ENCODE measurements at places on chromosomes 7 and 10.

- DNase-seq: no peak
Observed at GRCh38 chr10:34627331-34627730, 187.8 kb downstream of the PARD3 start.

DNA sequence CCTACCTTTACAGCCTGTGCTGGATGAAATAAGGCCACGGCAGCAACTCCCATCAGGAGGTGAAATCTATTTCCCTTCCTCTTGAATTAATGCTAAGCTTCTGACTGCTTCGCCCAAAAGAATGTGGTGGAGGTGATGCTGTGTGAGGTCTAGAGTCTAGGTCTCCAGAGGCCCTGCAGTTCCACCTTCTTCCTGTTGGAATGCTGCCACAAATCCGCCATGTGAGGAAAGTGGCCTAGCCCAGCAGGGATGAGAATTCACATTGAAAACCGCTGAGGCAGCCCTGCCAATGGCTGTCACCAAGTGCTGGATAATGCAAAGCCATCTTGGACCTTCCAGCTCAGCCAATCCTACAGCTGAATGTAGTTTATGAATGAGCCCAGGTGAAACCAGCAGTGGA is 28.0 kb downstream of the RHOBTB1 start:
- no peak for DNase-seq

DNA sequence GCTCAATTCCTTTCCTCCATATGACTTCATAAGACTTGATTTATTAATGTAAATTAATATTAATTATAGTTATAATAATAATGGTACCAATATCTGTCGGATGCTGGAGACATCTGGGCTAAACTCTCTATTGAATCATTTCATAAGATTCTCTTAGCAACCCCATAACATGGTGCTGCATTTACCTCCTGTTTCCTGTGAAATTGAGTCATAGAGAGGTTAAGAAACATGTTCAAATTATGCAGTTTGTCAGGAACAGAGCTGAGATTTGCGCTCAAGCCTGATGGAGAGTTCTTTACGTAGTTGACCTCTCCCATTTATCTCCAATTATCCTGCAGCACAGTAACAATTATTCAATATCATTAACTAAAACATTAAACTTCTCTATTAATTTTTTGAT is 621.8 kb upstream of the FZD8 start:
- DNase-seq: no peak

- DNase-seq: peak; percentile 51
Observed at GRCh38 chr7:5424749-5425506, 1.3 kb upstream of the TNRC18 start.

DNA sequence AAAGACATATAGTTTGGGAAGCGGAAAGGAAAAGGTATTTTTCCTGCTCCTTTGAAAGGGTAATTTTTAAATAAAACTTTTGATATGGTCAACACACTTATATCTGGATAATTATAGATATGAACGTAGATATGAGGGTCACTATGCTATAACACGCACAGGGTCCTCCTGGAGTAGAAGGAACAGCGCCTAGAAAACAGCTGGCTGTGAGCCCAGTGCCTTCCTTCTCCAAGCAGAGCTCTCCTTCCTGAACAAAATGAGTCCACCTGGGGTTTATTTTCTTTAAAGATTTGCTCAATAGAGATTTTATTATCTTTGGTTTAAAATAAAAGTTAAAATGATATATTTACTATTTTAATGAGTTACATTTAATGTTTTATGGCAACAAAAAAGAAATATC is 13.1 kb downstream of the STEAP1 start:
- no peak for DNase-seq

- DNase-seq: no peak
Observed at GRCh38 chr10:24869354-24870015, 82.9 kb downstream of the PRTFDC1 start.

- DNase-seq: no peak
Observed at GRCh38 chr7:48454750-48455192, 283.5 kb downstream of the ABCA13 start.

DNA sequence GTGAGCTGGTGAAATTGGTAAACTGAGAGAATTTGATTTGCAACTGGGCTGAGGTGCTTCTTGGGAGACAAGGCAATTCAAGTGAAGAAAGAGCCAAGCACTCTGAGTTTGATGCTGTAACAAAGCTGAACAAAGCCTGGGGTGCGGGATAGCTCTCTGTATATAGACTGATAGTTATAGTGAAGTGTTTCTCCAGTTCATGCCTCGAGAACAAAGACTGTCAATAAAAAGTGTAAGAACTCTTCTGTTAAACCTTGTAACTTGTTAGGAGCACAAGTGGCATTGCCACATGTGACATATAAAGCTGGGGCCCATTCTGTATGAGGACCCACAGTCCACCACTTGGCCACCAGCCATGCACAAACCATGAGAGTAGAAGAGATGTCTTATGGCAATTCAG is 11.3 kb upstream of the PNPLA8 start:
- DNase-seq: no peak

GRCh38 chr7:152597507-152597906 is 78.4 kb downstream of the XRCC2 start:
- no peak for DNase-seq

DNA sequence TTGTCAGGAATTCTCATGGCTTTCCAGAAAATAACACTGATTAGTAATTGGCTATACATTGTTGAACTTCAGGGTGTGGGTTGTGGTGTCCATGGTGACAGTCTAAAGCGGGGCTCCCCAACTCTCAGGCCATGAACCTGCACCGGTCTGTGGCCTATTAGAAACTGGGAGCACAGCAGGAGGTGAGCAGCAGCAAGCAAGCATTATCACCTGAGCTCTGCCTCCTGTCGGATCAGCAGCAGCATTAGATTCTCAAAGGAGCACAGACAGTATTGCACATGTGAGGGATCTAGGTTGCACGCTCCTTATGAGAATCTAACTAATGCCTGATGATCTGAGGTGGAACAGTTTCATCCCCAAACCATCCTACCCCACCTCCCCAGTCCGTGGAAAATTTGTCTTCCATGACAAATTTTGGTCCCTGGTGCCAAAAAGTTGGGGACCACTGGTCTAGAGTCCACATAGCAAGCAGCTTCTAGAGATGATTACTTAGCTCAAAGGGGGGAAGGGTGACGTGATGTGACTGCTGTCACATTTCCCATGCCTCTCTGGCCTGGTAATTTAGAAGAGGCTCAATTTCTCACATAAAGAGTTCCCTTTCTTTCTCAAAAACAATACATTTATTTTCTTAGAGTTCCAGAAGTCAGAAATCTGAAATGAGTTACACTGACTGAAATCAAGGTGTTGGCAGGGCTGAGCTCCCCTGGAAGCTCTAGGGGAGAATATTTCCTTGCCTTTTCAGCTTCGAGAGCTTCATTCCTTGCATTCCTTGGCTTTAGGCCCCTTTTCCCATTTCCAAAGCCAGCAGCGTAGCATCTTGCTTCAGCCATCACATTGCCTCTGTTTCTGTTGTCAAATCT is 17.6 kb upstream of the FAM221A start:
- no peak for DNase-seq

DNA sequence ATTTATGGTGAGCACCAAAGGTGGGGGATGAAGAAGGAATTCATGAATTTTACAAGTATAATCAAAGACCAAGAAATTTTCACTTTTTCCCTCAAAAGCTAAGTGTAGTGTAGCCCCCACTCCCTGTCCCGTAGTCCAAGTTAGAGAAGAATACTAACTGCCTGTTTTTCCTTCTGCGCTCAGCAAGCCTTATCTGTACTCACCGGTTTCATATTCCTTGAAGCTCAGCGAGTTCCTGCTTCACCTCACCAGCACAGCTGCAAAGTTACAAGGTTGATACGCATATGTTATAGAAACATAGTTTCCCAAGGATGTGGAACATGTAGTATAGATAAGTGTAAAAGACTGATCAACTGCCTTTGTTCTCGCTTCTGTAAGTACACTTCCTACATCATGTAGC is 16.0 kb upstream of the ZNF33B start:
- no peak for DNase-seq

GRCh38 chr7:106010866-106011265 is 47.8 kb downstream of the CDHR3 start:
- DNase-seq: no peak

- no peak for DNase-seq
Observed at GRCh38 chr10:127125331-127125730, 71.1 kb downstream of the INSYN2A start.

- DNase-seq: no peak
Observed at GRCh38 chr10:51707821-51708424, 8.5 kb upstream of the CSTF2T start.

DNA sequence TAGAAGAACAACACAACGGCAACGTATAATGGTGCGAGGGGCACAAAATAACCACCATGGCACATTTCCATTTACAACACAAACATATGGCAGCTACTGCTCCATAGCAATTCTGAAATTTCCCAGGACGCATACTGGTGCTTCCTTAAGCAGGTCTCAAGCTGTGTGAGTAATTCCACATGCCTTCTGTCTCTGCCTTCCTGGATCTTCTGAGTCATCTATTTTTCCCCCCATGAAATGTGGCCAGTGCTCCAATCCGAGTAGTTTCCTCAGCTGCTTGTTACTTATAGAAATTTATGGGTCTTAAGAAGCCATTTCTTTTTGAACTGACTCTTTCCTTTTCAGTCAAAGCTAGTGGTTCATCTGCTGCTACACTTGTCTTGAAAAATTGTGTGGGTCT is 256.6 kb upstream of the KLF6 start:
- no peak for DNase-seq

- no peak for DNase-seq
Observed at GRCh38 chr10:124184208-124184830, 90.9 kb upstream of the CHST15 start.

DNA sequence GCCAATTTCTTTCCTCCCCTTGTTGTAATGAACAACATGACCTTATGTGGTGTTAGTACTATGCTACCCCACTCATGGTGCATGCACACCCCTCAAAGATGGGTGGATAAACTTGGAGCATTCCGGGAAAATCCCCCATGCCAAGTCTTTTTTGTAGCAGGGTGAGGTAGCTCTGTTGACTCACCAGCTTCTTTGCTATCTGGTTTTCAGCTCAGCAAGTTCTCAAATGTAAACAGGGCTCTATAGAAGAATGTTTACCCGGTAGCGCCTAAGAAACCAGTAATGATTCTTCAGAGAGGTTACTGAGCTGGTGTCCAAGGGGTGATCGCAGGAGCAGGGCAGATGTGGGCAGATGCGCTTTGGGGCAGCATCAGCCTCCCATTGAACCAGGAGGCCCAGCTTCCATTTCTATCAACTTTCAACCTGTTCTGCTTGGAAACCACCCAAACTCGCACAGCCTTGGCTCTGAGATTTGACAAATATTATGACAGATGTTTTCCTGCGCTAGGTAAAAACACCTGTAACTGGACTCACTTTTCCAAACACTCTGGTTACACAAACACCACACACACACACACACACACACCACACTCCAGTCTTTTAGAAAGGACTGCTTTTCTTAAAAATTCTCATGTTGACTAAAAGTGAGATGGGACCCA is 87.8 kb downstream of the ZRANB1 start:
- DNase-seq: no peak

- no peak for DNase-seq
Observed at GRCh38 chr10:19385846-19386450, 337.3 kb downstream of the MALRD1 start.

DNA sequence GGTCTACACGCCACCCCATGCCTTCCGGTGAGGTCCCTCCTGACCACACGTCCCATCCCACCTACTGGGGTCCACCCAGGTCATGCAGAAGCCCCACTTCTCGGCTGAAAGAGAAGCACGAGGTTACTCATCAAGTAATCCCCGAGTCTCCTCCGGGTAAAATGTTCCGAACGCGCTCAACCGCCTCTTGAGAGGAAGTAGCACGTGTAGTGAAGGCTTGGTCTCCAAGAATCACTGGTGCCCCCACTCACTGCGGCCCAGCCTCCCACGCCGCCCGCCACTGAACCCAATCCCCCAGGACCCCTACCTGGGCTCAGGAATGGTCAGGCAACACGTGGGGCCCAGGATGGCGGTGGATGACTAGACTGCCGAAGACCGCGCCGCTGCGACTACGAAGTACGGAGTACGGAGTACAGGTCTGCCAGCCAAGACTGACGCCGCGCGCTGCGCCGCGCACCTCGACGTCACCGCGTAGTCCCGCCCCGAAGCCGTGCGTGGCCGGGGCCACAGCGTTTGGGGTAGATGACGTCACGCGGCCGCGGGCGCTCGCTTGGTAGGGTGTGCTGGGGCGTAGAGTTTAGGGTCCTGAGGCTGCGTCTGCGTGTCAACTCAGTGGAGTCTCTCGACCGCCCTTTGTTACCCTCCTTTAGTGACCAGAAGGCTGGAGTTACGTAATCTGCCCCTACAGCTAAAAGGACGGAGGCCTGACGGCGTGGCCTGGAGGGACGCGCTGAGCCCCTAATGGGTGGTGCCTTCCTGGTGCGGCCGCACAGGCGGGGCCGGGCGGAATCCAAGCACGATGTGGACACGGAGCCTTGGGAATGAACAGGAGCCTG is 7.6 kb upstream of the MYO1G start:
- DNase-seq: peak; percentile 85

DNA sequence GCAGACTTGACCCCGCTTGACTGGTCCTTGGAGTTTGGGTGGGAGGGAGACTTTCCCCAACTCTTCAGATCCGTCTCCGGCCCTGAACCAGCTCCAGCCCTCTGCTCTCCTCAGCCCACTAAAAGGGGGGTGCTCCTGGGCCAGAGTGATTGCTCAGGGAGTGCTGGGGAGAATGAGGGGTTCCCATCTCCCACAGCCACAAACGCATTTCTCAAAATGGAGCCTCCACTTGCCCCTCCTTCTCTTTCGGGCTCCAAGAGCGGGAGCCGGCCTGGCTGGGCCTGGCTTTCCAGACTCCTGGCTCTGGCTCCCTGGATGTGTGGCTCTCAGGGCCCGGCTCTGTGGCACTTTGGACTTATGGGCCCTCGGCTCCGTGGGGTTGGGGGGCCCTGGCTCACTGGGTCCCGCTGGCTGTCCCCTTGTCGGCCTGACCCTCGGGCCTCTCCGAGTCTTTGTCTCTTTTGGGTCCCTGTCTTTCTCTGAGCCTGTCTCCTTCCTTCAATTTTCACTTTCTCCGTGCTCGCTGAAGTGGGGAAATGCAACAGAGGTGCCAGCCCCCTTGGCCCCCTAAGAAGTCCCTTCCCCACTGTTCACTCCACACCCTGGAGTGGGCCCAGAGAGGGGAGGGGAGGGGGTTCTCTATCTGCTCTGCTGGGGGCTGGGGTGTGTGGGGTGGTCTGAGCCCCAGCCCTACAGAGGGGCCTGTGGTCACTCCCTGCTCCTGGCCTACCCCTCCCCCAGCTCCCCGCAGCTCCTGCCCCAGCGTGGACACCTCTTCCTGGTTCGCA is 713 bp downstream of the LZTS2 start:
- DNase-seq: no peak
